ENCODE measurements at places on chromosomes 5 and 9.

DNA sequence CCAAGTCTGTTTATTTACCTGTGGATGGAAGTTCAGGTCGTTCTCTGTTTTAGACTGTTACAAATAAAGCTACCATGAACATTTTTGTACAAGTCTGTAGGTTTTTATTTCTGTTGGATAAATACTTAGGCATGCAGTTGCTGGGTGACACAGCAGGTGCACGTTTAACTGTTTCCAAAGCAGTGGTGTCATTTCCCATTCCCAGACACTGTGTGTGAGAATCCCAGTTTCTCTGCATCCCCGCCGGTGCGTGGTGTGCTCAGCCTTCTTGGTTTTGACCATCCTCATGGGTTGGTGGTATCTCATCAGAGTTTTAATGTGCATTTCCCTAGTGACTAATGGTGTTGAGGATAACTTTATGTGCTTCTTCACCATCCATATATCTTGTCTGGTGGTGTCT, 27.2 kb downstream of the AHRR start:
- no peak for DNase-seq
- no peaks in the 10 kb centered on the region for H3K36me3 ChIP-seq
- H3K27ac ChIP-seq: no peak overlapping the region
- H3K4me3 ChIP-seq: no peak overlapping the region
- no peaks in the 10 kb centered on the region for H3K4me1 ChIP-seq
- H3K27me3 ChIP-seq: peaks cover 26% of the 10 kb centered on the region

DNA sequence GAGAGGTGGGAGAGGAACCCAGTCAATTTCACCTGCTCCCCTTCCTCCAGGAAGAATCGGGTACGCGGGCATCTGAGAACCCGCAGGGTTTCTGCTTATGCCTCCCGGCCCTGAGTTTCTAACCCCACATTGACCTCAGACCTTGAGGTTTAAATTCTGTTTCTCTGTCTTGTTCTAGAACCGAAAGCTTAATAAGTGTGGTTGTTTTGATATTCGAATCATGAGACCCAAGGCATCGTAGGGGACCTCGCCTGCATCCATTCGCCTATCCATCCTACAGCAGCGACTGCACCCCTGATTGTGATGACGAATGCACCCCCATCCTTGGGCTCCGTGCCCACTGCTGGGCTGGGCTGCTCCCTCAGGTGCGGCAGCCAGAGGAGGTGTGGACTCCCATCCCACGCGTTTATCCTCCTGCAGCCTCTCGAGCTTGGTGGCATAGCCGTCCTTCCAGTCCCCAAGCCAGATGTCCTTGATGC, 80.8 kb upstream of the IER5L start:
- H3K4me3 ChIP-seq: no peak overlapping the region
- H3K36me3 ChIP-seq: no peaks in the 10 kb centered on the region
- no peak overlapping the region for H3K27ac ChIP-seq
- peaks cover 2% of the 10 kb centered on the region for H3K4me1 ChIP-seq
- H3K27me3 ChIP-seq: peaks cover 80% of the 10 kb centered on the region
- DNase-seq: no peak

- H3K36me3 ChIP-seq: peaks cover 4% of the 10 kb centered on the region
- no peak for DNase-seq
- no peak overlapping the region for H3K4me3 ChIP-seq
- H3K27me3 ChIP-seq: no peaks in the 10 kb centered on the region
- H3K4me1 ChIP-seq: peaks cover 4% of the 10 kb centered on the region
Measured at GRCh38 chr9:72165326-72165725, 16.1 kb downstream of the GDA start.

DNA sequence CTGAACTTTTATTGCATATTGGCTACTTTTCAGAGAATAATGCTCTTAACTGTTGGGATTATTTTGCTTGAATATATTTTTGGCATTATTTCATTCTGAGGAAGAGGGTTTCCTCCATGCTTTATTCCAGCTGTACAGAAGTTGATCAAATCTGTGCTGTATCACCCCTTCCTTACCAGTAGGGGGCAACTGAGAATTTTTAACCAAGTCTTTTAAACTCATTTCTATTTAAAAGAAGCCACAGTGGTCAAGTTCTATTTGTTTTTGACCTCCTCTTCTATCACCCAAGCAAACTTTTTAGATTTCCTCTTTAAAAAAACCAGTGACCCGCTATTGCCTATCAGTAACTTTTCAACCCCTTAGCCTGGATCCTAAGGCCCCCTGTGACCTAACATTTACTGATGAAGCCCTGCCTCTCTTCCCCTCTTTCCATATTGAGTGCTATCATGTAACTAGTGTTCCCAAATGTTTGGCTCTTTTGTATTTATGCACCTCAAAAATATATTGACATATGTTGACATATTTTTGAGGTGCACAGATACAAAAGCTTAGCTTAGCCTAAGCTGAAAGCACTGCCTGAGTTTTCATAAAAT, 80.6 kb downstream of the FBXO4 start:
- H3K27me3 ChIP-seq: no peaks in the 10 kb centered on the region
- H3K36me3 ChIP-seq: no peaks in the 10 kb centered on the region
- no peak for DNase-seq
- H3K4me3 ChIP-seq: no peak overlapping the region
- no peaks in the 10 kb centered on the region for H3K4me1 ChIP-seq
- H3K27ac ChIP-seq: no peak overlapping the region

DNA sequence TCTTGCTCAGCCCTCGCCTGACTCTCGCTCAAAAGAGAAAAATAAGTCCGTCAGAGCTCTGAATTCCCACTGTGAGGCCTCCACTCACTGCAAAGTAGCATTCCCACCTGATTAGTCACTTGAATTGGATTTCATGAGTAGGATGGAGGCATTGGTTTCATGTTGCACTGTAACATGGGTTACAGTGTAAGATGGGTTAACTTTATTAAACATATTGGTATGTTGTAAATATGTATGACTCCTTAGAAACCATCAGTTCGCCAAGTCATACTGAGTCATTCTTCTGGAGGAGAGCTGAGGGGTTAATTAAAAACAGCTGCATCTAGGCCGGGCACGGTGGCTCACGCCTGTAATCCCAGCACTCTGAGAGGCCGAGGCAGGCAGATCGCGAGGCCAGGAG, 93.8 kb upstream of the BNC2 start:
- H3K36me3 ChIP-seq: peaks cover 1% of the 10 kb centered on the region
- no peaks in the 10 kb centered on the region for H3K4me1 ChIP-seq
- H3K4me3 ChIP-seq: no peak overlapping the region

- H3K4me3 ChIP-seq: no peak overlapping the region
- no peaks in the 10 kb centered on the region for H3K36me3 ChIP-seq
- H3K27ac ChIP-seq: no peak overlapping the region
Measured at GRCh38 chr5:7043797-7044196, 330.6 kb downstream of the TENT4A start.

DNA sequence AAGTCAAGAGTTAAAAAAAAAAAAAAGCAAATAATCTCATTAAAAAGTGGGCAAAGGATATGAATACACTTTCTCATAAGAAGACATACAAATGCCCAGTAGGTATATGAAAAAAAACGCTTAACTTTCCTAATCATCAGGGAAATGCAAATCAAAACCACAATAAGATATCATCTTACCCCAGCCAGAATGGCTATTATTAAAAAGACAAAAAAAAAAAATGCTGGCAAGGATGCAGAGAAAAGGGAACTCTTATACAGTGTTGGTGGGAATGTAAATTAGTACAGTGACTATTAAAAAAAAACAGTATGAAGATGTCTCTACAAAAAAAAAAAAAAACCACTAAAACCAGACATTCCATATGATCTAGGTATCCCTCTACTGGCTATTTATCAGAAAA, 79.4 kb downstream of the LPAR1 start:
- H3K4me3 ChIP-seq: no peak overlapping the region
- no peaks in the 10 kb centered on the region for H3K27me3 ChIP-seq
- no peaks in the 10 kb centered on the region for H3K4me1 ChIP-seq
- H3K27ac ChIP-seq: no peak overlapping the region
- no peak for DNase-seq
- H3K36me3 ChIP-seq: peaks cover 42% of the 10 kb centered on the region

DNA sequence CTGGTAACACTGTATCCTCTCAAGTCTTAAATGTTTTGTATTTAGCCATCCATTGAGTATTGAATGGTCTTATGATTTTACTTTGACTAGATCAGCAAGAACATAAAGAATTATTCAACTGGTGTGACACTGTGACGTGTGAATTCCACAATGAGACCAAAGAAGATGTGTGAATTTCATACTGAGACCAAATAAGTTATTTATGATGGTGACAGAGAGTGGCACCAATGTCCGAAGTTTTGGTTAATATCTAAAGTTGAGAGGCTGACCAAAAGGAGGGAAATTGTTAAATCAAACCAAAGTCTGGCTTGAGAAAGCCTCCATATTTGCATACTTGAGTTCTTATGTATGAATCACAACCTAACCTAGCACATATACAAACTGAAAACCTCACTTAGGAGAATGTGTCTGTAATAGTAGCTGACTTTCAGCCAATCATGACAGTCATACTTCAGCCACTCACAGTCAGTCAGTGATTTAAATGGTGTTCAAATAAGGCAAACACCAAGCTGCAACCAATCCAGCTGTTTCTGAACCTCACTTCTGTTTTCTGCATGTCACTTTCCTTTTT, 31.5 kb upstream of the FAM170A start:
- H3K27ac ChIP-seq: no peak overlapping the region
- peaks cover 1% of the 10 kb centered on the region for H3K36me3 ChIP-seq
- no peak overlapping the region for H3K4me3 ChIP-seq
- DNase-seq: no peak

DNA sequence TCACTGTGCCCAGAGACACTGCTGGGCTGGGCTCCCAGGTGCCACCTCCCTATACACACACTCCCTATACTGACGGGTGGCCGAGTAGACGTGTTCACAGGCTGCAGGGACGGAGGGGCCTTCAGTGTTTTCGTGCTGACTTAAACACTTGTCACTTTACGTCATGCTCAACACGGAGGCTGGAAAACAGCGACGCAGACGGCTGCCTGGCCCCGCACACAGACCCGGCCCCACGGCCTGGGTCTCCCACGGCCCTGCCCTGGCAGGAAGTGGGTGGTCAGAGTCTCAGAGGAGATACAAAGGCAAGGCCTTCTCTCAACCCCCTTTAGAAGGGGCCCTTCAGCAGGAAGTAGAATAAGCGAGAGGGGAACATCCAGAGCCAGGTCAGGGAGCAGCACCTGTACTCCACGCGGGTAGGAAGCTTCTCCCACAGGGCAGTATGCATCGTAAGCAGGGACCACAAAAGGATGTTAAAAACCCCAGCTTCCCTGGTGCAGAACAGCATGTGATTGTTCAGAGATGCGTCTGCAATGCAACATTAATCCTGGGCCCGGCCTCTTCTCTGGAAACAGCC, 11.9 kb upstream of the TBC1D9B start:
- no peak overlapping the region for H3K27ac ChIP-seq
- no peaks in the 10 kb centered on the region for H3K36me3 ChIP-seq
- no peaks in the 10 kb centered on the region for H3K4me1 ChIP-seq
- no peaks in the 10 kb centered on the region for H3K27me3 ChIP-seq
- DNase-seq: no peak

DNA sequence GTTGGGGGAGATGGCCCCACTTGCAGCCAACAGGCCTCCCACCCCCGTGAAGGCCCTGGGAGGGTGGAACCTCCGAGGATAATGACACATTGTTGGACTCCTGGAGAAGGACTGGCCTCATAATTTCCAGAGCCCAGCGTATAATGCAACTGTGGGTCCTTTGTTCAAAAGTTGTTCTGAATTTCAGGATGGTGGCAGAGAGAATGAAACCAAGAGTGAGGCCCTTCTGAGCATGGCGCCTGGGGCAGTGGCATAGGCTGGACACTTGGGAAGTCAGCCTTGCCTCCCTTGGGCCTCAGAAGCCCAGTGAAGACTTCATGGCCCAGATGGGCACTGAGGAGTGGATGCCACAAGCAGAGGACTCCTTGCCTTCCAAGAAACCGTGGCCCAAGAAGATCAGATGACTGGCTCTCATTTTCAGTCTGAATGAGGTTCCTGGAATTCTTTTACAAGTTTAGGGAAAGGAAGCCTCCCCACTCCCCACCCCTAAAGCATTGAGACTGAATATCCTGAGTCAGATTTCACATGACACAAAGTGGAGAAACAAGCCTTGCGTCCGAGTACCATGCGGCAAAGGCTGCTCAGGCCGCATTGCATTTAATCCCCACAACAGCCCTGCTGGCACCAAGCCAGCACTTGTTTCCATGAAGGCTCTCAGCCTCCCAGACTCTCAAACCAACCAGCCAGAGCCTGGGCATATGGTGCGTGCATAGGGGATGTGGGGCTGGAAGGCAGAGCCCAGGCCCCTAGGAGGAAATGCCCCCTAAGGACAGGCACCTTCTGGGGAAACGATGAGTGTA, 96.7 kb upstream of the SMIM23 start:
- no peaks in the 10 kb centered on the region for H3K4me1 ChIP-seq
- no peaks in the 10 kb centered on the region for H3K36me3 ChIP-seq
- H3K27ac ChIP-seq: no peak overlapping the region
- H3K27me3 ChIP-seq: peaks cover 14% of the 10 kb centered on the region
- H3K4me3 ChIP-seq: no peak overlapping the region
- no peak for DNase-seq

DNA sequence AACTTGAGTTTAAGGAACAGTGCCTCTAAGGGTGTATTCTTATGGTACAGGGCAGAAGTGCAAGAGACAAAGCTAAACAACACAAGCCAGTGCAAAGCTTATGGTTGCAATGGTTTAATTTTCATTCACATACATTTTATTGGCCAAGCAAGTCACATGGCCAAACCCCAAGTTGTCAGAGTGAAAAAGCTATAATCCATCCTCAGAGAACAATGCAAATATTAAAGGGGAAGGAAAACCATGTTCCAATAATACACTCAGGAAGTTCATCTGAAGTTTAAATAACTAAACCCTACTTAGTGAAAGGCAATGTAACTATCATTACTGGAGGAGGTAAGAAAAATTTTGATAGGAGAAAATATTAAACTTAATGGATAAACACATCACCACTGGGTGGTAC, 26.6 kb upstream of the TLR4 start:
- H3K36me3 ChIP-seq: no peaks in the 10 kb centered on the region
- H3K27me3 ChIP-seq: peaks cover 6% of the 10 kb centered on the region
- H3K4me3 ChIP-seq: no peak overlapping the region
- no peaks in the 10 kb centered on the region for H3K4me1 ChIP-seq
- no peak overlapping the region for H3K27ac ChIP-seq

DNA sequence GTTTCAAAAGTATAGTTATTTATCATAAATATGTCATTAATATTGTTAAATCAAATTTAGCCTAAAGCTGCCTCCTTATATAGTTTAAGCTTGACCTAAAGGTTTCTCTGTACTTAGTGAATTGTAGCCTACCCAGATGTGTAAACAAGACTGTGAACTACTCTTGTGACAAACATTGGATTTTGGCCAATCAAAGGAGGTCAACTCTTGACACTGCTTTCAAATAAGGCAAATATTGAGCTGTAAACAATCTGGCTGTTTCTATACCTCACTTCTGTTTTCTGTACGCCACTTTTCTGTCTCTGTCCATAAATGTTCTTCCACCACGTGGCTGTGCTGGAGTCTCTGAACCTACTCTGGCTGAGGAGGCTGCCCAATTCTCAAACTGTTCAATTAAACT, 51.2 kb downstream of the FXN start:
- H3K4me1 ChIP-seq: peaks cover 15% of the 10 kb centered on the region
- peaks cover 2% of the 10 kb centered on the region for H3K36me3 ChIP-seq
- no peak overlapping the region for H3K4me3 ChIP-seq
- no peaks in the 10 kb centered on the region for H3K27me3 ChIP-seq
- no peak overlapping the region for H3K27ac ChIP-seq
